ENCODE measurements at places on chromosomes 2 and 18.

GRCh38 chr2:105494683-105495425 lies 96.0 kb upstream of the FHL2 start:
- DNase-seq, result no peak
- H3K4me3 ChIP-seq, result no peak overlapping the region
- peaks cover 19% of the 10 kb centered on the region for H3K4me1 ChIP-seq
- peaks cover 17% of the 10 kb centered on the region for H3K36me3 ChIP-seq

- no peak overlapping the region for H3K27ac ChIP-seq
- peaks cover 1% of the 10 kb centered on the region for H3K27me3 ChIP-seq
- no peak for DNase-seq
- H3K4me1 ChIP-seq, result peaks cover 9% of the 10 kb centered on the region
- H3K36me3 ChIP-seq, result no peaks in the 10 kb centered on the region
- H3K4me3 ChIP-seq, result no peak overlapping the region
Measured at GRCh38 chr2:159558479-159558878, 57.9 kb downstream of the BAZ2B start.

- no peak overlapping the region for H3K4me3 ChIP-seq
- no peak overlapping the region for H3K27ac ChIP-seq
- H3K4me1 ChIP-seq, result peaks cover 5% of the 10 kb centered on the region
- DNase-seq, result no peak
Measured at GRCh38 chr2:47519147-47519537, 116.2 kb downstream of the MSH2 start.

- peaks cover 81% of the 10 kb centered on the region for H3K4me1 ChIP-seq
- peak overlapping the region; percentile 70 for H3K4me3 ChIP-seq
- peaks cover 28% of the 10 kb centered on the region for H3K27me3 ChIP-seq
- DNase-seq, result peak; percentile 66
Measured at GRCh38 chr2:46770622-46771021, 145.0 kb downstream of the MCFD2 start.

GRCh38 chr2:110980339-110981062 lies 140.2 kb upstream of the BCL2L11 start:
- H3K4me1 ChIP-seq, result no peaks in the 10 kb centered on the region
- no peak overlapping the region for H3K27ac ChIP-seq
- no peak for DNase-seq
- no peak overlapping the region for H3K4me3 ChIP-seq
- no peaks in the 10 kb centered on the region for H3K36me3 ChIP-seq

GRCh38 chr2:55157474-55157884 lies 74.6 kb downstream of the CLHC1 start:
- peaks cover 5% of the 10 kb centered on the region for H3K27me3 ChIP-seq
- H3K36me3 ChIP-seq, result no peaks in the 10 kb centered on the region
- peak overlapping the region; percentile 89 for H3K27ac ChIP-seq
- H3K4me3 ChIP-seq, result peak overlapping the region; percentile 77
- peak; percentile 70 for DNase-seq

GRCh38 chr18:48848641-48849143 lies 102.1 kb downstream of the SMAD7 start:
- H3K27me3 ChIP-seq, result peaks cover 6% of the 10 kb centered on the region
- DNase-seq, result no peak
- H3K27ac ChIP-seq, result no peak overlapping the region
- peaks cover 42% of the 10 kb centered on the region for H3K4me1 ChIP-seq
- peaks cover 36% of the 10 kb centered on the region for H3K36me3 ChIP-seq
- H3K4me3 ChIP-seq, result no peak overlapping the region

DNA sequence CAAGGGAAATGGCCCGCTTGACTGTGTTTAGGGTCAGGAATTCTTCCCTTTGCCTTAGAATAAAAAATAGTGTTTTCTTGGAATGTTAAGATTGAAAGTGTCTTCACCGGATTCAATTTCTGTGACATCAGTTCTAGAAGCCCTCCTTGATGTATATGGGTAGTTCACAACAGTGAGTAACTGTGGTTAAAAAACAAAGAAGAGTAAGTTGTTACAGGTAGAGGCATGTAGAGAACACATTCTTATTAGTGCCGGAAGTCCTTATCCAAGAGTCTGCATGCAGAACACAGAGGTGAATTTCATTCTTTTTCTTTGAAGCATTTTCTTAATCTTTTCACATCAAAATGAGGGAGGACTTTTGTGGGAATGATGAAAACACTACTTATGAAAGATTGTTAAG lies 105.5 kb downstream of the FMNL2 start:
- H3K27me3 ChIP-seq, result peaks cover 4% of the 10 kb centered on the region
- no peak overlapping the region for H3K4me3 ChIP-seq
- H3K27ac ChIP-seq, result no peak overlapping the region

- no peaks in the 10 kb centered on the region for H3K27me3 ChIP-seq
- peaks cover 67% of the 10 kb centered on the region for H3K36me3 ChIP-seq
- peak overlapping the region; percentile 74 for H3K27ac ChIP-seq
- H3K4me1 ChIP-seq, result peaks cover 46% of the 10 kb centered on the region
Measured at GRCh38 chr2:201707753-201708152, 9.3 kb upstream of the MPP4 start.

DNA sequence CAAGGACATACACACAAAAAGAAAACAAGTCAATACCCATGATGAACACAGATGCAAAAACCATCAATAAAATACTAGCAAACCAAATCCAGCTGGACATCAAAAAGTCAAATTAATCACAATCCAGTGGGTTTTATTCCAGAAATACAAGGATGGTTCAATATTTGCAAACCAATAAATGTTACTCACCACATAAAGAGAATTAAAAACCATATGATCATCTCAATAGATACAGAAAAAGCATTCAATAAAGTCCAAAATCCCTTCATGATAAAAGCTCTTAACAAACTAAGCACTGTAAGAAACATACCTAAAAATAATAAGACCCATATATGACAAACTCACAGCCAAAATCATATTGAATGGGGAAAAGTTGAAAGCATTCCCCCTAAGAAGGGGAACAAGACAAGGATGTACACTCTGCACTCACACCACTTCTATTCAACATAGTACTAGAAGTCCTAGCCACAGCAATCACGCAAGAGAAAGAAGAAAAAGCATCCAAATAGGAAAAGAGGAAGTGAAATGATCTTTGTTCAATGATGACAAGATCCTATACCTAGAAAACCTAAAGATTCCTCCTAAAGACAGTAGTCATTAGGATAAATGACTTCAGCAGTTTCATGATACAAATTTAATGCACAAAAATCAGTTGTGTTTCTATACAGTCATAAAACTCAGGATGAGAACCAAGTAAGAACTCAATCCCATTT lies 62.6 kb downstream of the TRAPPC8 start:
- no peaks in the 10 kb centered on the region for H3K4me1 ChIP-seq
- no peak overlapping the region for H3K27ac ChIP-seq
- no peaks in the 10 kb centered on the region for H3K27me3 ChIP-seq
- DNase-seq, result no peak
- H3K4me3 ChIP-seq, result no peak overlapping the region

DNA sequence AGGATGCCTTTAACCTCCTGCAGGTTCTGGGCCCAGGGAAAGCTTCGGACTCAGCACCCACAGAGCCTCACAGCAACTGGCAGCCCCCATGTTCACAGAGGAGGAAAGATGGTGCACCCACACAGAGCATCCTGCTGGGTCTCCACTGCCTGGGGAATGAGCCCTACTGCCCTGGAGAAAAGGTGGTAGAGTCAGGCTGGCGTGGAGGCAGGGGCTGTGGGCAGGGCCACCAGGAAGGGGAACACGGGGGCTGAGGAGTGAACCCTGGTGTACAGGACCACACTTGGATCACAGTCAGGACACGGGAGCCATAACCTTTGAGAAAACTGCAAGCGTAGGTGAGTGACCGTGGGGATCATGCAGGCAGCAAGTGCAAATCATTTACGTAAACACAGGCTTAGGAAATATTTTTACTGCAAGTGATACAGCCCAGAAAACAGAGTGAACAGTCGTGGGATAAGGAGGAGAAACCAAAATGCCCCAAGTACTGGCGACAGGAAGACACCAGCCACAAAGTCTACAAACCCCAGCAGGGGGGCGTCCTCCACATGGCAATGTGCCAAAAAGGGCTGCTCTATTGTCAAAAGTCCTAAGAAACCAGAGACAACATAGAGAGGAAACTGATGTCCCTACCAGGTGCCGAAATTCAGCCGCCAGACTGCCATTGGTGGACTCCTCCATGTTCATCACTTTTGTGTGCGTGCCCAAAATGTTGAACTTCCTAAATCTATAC lies 27.6 kb downstream of the STAT1 start:
- H3K27me3 ChIP-seq, result peaks cover 18% of the 10 kb centered on the region
- H3K27ac ChIP-seq, result no peak overlapping the region
- H3K4me1 ChIP-seq, result peaks cover 19% of the 10 kb centered on the region
- H3K4me3 ChIP-seq, result peak overlapping the region; percentile 17

DNA sequence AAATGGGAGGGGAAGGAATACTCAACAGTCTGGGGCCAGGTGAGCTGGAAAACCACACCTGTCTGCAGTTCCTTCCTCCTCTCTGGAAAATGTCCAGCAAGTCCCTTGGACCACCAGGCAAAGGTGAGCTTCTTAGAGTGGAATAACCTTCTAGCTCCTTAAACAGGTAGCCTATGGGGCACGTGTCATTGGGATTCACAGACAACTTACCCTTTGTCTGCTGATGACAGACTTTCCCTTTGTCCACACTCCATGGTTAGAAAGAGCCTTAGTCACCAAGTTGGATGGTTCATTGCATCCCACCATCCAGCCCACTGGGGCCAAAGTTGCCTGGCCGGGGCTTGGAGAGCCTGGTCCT lies 98.0 kb upstream of the ITGA6 start:
- peaks cover 35% of the 10 kb centered on the region for H3K4me1 ChIP-seq
- peaks cover 3% of the 10 kb centered on the region for H3K27me3 ChIP-seq
- no peaks in the 10 kb centered on the region for H3K36me3 ChIP-seq
- no peak for DNase-seq
- H3K4me3 ChIP-seq, result no peak overlapping the region
- H3K27ac ChIP-seq, result no peak overlapping the region

DNA sequence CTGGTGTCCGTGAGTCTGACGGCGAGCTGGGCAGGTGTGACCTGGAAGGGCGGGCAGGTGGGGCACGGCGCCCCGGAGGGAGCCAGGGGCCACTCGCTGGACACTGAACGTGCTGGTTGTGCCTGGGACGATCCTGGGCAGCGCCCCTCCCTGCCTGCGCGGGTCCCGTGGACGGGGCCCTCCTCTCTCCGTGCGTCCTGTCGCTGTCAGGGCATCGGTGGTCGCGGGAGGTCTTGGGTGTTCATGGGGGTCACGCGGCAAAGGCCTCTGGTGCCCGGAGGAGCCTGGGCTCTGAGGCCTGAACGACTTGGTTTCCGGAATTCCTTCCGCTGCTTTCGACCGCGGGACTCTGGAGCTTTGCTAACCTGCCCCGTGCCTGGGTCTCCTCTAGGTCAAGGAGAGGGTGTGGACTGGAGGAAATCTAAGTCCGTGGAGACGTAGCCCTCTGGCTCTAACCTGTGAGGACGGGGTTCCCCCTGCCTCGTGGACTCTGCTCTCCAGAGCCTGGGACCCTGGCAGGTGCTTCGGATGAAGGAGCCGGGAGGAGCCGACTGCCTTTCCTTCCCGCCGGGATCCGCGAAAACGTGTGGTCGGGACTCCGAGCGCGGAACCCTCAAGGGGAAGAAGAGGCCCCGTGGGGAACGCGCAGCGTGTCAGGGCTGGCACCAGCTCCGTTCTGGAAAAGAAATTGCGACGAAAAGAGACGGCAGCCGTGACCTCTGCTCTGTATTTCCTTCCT lies 14.7 kb downstream of the SOX11 start:
- H3K36me3 ChIP-seq, result no peaks in the 10 kb centered on the region
- H3K27me3 ChIP-seq, result no peaks in the 10 kb centered on the region
- no peak for DNase-seq
- H3K27ac ChIP-seq, result no peak overlapping the region
- H3K4me3 ChIP-seq, result no peak overlapping the region

GRCh38 chr2:1738163-1738562 lies 6.2 kb downstream of the PXDN start:
- H3K27ac ChIP-seq, result peak overlapping the region; percentile 94
- peaks cover 52% of the 10 kb centered on the region for H3K36me3 ChIP-seq
- no peak for DNase-seq
- peaks cover 80% of the 10 kb centered on the region for H3K4me1 ChIP-seq
- 0 out of 2 replicates have a peak overlapping the region, but pooled peaks have one; percentile 5 for H3K4me3 ChIP-seq

DNA sequence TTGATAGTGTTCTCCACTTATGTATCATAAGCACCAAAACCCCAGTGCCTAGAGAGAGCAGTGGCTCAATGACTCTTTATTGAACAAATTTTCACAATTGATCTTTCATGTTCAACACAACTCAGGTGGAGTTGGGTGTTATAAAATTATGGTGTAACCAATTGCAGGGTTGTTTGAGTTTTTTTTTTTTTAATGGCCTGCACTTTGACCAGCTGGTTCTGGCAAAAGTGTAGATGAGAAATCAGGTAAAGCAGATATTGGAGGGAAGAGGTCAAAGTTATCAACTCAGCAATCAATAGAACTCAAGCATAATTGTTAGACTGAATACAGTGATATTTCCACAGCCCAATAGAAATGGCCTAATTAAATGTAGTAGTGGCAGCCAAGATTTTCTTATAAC lies 1386.3 kb downstream of the SUCLG1 start:
- H3K27ac ChIP-seq, result no peak overlapping the region
- H3K27me3 ChIP-seq, result no peaks in the 10 kb centered on the region
- no peak overlapping the region for H3K4me3 ChIP-seq
- DNase-seq, result no peak
- peaks cover 25% of the 10 kb centered on the region for H3K4me1 ChIP-seq
- H3K36me3 ChIP-seq, result no peaks in the 10 kb centered on the region

- H3K27ac ChIP-seq, result no peak overlapping the region
- peak overlapping the region; percentile 51 for H3K4me3 ChIP-seq
- no peaks in the 10 kb centered on the region for H3K36me3 ChIP-seq
Measured at GRCh38 chr2:158753641-158754611, 41.2 kb upstream of the DAPL1 start.

DNA sequence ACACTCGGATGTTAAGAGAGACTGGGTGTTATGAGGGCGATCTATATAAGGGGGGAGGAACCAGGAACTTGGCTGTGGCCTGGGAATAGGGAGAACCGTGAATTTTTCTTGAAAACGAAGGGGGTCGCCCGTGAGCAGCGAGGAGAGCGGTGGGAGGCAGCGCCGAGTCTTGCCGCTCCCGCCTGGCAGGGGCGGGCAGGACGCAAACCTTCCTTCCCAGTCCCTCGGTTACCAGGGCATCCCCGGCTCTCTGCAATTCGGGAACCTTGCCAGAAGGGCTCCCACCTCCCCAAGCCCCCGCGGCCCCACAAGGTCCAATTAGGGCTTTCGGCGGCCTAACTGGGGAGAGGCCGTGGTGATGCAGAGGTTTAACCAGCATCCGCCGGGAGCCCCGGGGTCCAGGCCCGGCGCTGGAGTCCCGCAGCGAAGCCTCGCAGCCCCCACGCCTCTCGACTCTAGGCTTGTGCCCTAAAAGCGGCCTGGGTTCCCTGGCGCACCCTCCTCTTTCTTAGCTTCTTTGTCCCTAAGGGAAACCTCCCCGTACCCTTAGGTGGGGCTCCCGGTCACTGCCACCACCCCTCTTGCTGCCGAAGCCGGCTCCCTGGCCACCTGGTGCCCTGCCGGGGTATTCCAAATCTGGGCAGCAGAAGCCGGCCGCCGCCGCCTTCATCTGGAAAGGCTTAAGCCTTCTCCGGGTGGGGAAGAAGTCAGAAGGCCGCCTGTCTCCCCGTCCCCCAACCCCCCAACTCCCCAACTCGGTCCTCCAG lies 680 bp upstream of the FHOD3 start:
- no peaks in the 10 kb centered on the region for H3K27me3 ChIP-seq
- no peaks in the 10 kb centered on the region for H3K36me3 ChIP-seq
- H3K4me1 ChIP-seq, result peaks cover 29% of the 10 kb centered on the region
- peak; percentile 82 for DNase-seq
- no peak overlapping the region for H3K4me3 ChIP-seq
- no peak overlapping the region for H3K27ac ChIP-seq

Data from HFFc6 (cell line).